ENCODE measurements at places on chromosomes 1 and 21.

DNA sequence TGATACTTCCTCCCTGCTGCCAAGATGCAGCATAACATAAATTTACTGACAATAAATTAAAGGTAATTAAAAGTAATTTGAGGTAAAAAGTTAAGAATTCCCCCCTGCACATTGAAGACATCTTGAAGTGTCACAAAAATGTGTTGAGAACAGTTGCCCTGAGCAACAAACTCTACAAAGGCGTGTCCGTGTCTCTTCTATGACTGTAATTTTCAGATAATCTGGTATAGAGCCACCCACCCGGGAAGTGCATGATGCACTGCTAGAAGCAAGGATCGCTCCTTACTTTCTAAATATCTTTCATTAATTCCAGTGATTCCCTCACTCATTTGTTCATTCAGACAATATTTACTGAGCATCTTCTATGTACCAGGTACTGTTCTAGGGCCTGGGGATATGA is 11.0 kb upstream of the CASQ1 start:
- no peak for DNase-seq

DNA sequence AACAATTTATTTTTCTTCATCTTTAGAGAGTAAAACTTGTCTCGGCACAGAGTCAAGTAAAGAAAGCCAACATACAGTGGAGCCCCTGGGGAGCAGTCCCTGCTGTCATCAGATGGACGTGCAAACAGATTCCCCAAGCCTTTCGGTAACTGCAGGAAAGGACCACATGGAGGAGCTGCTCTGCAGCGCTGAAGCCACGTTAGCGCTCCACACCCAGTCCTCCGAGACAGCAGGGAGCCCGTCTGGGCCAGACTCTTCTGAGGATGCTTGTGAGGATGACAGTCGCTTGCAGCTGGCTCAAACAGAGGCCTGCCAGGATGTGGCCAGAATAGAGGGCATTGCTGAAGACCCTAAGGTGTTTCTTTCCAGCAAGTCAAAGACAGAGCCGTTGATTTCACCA is 77.1 kb upstream of the SCCPDH start:
- no peak for DNase-seq

DNA sequence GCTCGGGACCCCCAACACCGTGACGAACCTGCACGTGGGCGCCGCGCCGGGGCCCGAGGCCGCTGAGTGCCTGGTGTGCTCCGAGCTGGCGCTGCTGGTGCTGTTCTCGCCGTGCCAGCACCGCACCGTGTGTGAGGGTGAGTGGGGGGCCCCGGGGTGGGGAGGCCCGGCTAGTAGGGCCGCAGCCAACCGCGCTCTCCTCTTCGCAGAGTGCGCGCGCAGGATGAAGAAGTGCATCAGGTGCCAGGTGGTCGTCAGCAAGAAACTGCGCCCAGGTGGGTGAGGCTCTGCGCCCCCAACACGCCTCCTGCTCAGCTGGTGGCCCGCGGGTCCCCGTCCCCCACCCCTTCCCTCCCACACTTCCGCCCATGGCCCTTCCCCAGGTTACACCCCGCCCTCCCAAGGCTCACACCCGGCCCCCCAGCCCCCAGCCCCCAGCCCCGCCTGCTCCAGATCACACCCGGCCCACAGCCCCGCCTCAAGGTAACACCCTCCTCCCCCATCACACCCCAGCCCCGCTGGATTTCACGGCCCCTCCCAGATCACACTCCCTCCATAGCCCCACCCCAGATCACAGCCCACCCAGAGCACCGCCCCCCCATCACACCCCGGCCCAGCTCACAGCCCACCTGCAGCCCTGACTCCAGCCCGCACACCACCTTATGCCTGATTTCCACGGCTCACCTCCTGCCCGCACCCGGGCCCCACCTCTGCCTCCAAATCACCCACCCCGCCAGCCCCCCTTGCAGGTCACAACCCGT is 2.4 kb upstream of the MMP23B start:
- no peak for DNase-seq

DNA sequence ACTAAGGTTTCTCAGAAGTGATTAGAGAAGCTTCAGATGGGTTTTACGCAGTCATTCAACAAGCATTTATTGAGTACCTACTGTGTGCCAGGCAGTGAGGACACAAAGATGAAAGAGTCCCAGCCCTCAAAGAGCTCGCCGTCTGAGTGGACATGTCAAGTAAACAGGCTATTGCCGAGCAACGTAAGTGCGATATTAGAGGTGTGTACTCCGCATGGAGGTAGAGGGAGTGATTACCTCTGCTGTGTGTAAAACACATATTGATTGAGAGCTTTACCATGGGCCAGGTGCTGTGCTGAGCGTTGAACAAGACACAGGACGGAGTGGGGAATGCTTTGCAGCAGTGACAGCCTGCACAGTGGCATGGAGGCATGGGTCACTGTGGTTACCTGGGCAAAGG is 49.5 kb upstream of the GPR37L1 start:
- DNase-seq, result no peak
